Pulmonary artery endothelial cell (primary cell): ENCODE measurements at places on chromosomes 7 and 10. TPM values are rescaled to one million over a fixed set of nuclear protein-coding genes. Genes with fewer than 3 reads are reported as not detected.

DNA sequence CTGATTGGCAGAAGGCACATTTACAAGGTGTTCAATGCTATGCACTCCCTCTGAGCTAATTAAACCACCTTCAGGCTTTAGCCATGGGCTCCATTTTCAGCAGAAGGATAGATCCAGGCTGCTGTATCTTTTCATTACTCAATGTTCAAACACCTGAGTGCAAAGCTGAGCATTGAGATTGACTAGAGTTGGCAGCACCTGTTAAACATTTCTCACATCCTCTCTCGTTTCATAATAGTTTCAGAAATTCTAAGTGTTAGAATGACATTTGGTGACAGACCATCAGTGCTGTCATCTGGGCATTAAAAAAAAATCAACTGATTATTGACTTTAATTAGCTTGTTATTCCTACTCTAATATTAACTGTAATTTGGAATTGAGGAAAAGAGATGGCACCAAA, 187.1 kb upstream of the SEMA3E start:
- no peak for DNase-seq

- DNase-seq, result no peak
Observed at GRCh38 chr10:125911145-125911544, 14.8 kb downstream of the FANK1 start.

DNA sequence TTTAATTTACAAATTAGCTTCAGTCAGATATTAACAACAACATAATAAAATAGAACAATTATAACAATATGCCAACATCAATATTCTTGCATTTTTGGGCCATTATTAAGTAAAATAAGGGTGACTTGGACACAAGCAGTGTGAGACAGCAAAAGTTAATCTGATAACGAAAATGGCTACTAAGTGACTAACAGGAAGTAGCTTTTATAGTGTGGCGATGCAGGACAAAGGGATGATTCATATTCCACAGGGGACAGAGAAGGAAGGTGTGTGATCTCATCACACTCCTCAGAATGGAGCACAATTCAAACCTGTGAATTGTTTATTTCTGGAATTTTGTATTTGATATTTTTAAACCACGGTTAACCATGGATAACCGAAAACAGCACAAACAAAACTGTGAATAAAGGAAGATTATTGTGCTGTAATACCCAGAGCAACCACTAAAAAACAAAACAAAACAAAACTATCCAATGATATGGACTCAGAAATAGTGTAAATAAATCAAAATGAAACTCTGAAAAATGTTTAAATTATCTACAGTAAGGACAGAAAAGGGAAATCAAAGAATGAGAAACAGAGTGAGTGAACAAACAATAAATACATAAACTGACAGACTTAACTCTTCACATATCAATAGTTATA, 66.9 kb upstream of the TFEC start:
- DNase-seq, result peak; percentile 74

GRCh38 chr7:77409005-77409738, 7.0 kb downstream of the GSAP start:
- DNase-seq, result no peak

DNA sequence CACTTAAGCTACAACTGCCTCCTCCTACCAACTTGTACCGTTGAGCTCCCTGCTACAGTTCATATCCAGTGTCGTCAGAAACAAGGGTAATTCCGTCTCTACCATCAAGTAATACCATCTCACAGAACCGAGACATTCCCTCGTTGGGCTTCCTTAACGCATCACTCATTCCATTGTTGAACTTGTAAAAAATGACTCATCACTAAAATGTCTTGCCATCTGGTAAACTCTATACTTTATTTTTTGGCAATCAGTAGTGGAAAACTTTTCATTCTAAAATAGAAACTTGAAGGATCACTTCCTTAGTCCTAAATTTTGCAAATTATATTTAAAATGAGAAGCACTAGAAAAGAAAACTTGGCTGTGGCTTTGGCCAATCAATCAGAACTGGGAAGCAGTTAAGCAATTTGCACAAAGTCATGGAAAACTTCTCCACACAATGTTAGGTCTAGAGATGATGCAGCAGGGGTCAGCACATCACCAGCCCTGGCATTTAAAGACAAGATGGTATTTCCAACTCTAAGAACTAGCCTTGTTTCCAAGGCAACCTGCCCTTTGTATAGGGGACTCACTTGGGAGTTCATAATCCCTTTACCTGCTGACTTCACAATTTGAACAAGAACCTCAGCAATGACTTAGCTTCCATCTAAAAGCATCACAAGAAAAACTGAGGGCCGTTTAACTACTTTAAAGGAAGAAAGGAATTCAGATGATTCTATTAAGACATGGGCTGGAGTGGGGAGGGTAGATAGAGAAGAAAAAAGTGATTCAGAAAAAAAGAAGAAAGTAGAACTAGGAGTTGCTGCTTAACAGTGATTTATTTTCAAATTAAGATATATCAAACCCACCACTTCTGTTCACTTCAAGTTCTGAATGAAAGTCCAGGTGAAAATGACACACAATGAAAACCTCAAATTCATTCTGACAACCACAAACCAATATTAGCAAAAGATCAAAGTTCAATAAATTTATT, 288.1 kb downstream of the PARD3 start:
- peak; percentile 90 for DNase-seq

GRCh38 chr10:52635651-52636050, 136.9 kb downstream of the MBL2 start:
- DNase-seq, result no peak

DNA sequence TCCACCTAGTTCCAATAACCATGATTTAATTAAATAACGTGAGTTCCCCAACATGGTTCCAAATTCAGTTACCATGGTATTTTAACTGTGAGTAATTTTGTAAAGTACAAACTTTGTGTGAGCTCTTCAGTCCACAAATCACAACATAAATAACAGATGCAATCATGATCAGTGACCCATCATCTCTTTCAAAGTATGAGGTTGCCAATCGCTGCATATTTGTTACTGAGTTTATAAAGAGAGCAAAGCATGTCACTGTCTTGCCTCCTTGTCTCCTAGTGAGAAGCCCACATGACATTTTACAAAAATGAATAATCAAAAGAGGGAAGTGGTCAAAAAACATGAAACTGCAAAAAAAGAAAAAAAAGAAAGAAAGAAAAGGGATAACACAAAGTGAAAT, 69.1 kb upstream of the PDSS1 start:
- no peak for DNase-seq

DNA sequence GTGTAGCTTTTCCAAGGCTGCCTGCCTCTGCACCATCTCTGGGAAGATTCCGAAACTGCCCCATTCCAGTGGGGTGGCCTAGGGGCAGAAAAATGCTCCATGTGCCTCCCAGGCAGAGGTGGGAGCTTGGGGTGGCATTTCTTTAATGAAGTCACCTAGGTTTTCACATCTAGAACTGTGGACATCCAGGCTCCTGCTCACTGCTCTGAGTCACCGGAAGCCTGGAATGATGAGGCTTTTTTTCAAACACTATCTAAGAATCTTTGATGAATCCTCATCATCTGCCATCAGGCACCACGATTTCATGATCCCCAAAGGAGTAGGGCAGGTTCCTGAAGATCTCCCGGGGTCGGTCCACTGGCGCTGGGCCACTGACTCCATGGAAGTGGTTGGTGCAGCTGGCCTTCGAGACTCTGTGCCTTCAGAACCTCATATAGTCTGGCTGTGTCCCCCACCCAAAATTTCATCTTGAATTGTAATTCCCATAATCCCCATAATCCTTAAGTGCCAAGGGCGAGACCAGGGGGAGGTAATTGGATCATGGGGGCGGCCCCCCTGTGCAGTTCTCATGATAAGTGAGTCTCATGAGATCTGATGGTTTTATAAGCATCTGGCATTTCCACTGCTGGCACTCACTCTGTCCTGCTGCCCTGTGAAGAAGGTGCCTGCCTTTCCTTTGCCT, 37.1 kb downstream of the MTURN start:
- no peak for DNase-seq

- no peak for DNase-seq
Observed at GRCh38 chr7:70631718-70632117, 500.2 kb upstream of the GALNT17 start.

The COX19 gene
- total RNA-seq, result 5.9 and 7.7 TPM in 2 replicates

DNA sequence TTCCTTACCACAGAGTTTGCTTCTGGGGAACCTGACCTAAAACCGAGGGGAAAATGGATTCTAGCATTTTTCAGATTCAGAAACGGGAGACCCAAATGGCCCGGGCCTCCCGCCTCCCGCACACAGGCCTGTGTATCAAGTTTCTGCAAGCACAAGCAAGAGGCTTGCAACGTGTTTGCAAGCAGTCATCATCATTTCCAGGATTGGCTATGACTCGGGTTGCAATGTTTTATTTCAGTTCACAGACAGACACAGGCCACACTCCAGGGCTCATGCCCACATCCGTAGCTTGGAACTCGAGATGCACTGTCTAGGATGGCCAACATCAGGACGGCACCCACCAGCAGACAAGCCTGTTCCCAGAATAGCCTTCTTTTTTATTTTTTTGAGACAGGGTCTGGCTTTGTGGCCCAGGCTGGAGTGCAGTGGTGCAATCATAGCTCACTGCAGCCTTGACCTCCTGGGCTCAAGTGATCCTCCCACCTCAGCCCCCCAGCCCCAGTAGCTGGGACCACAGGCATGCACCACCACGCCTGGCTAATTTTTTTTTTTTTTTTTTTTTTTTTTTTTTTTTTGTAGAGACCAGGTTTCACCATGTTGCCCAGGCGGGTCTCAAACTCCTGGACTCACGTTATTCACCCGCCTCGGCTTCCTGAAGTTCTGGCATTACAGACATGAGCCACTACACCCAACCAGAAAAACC, 68.1 kb upstream of the FOXK1 start:
- no peak for DNase-seq

DNA sequence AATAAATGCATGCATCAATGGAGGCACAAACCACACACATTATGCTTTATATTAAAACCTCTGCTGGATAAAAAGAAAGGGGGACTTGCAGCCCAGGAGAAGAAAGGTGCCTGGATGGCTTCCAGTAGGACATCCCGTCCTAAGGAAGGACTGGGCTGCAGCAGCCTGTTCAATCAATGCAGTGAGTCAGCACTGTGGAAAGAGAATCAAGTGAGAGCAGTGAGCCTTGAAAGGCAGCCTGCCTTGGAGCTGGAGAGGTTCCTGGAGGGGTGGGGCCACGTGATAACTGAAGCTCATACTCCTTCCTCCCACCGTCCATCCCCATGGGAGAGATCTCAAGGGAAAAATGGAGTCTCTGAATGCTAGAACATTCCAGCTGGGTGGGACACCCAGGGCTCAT, 501.2 kb downstream of the ADRA2A start:
- DNase-seq, result no peak

DNA sequence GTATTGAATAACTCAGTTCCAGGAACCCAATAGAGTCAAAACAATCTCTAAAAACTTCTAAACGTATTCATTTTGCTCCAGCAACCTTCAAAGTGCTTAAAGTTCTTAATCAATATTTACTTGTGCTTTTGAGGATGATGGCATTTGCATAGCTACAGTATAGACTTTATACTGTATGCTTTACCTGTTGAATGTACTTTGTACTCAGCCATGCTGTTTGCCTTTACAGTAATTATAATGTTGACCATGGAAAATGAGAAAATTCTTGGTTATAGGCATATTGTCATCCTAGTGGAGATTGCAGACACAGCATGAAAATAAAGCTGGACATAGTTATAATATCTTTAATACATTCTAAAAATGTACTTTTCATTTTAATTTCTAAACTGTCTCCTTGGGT, 762.7 kb upstream of the PHF14 start:
- DNase-seq, result no peak

GRCh38 chr7:11589251-11589650, 242.7 kb downstream of the THSD7A start:
- no peak for DNase-seq

GRCh38 chr10:5959142-5959541, 18.2 kb downstream of the IL15RA start:
- no peak for DNase-seq

GRCh38 chr10:89923661-89924060, 222.3 kb downstream of the KIF20B start:
- no peak for DNase-seq

DNA sequence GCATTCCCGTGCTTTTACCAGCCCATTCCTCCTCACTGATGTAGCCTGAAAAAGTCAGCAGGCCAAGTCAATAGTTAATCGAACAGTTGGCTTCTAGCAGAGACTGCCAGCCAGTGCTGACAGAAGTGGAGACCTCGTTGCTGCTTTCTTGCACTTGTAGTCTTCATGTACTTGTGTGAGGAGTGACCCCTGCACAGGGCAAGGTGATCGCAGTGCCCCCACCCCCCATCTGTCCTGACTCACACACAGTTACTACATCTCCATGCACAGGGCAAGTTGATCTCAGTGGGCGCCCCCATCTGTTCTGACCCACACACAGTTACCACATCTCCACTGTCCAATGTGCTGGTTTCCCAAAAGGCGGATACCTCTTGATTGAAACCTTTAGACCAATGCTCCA, 34.2 kb downstream of the C10orf71 start:
- DNase-seq, result no peak

DNA sequence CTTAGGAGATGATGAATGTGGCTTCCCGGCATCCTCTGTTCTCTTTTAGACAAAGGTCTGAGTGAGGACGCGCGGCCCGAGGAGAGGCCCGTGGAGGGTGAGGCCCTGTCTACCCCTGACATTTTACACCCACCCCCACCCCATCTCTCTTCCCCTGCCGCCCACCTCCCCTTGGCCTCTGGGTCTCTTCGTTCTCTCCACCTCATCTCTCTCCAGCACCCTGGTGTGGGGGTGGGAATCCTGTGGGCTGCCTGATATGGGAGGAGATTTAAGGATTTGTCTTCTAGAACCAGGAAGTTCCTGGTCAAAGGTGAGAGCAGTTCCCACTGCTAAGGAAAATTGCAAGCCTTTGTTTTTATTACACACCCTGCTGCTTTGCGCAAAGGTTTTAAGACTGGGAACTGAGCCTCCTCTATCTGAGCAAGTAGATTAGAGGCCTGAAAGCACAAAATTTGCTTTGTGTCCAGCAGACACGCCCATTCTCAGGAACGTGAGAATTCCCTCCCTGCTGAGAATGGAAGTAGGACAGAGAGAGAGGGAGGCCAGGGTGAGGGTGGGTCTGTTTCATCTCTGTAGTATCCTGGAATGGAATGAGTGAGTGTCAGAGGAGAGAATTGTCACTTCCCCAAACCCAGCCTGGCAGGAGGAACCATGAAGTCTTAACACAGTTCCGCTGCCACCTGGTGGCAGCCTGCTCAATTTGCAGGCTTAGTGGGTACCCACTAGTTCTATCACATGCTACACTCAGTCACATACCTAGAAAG, 91.2 kb downstream of the GTF2IRD1 start:
- DNase-seq, result no peak

GRCh38 chr10:83959328-83959727, 180.0 kb upstream of the GHITM start:
- DNase-seq, result no peak

DNA sequence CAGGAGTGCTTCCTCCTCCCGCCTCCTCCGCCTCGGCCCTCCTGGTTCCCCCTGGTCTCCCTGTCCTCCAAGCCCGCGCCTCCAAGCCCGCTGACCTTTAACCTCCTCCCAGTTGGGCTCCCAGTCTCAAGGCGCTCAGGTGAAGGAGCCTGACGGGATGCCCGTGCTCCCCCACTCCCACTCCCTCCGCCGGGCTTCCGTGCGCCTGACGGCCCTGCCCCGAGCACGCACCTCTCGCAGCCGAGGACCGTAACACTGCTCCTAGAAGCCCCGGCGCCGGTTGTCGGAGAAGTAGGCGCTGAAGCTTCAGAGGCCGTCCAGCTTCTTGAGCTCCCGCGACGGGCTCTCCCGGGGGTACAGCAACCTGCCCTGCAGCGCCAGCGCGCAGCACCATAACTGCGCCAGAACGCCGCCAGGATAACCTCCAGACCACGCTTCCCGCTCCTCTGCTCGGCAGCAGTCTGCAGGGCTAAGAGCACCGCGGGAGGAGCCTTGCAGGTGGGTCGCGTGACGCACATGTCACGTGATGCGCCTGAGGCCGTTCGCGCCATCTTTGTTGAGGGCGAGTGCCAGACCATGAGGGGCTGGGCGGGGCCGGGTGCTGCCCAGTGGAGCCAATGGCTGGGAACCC, 71.0 kb upstream of the ZNF479 start:
- DNase-seq, result no peak
